CD4-positive, alpha-beta T cell treated with Interleukin-6 at 100 ng/mL for 8 hours (primary cell): ENCODE measurements at places on chromosomes 6 and 20.

GRCh38 chr20:32600681-32601237 is 15.6 kb upstream of the NOL4L start:
- DNase-seq: no peak

DNA sequence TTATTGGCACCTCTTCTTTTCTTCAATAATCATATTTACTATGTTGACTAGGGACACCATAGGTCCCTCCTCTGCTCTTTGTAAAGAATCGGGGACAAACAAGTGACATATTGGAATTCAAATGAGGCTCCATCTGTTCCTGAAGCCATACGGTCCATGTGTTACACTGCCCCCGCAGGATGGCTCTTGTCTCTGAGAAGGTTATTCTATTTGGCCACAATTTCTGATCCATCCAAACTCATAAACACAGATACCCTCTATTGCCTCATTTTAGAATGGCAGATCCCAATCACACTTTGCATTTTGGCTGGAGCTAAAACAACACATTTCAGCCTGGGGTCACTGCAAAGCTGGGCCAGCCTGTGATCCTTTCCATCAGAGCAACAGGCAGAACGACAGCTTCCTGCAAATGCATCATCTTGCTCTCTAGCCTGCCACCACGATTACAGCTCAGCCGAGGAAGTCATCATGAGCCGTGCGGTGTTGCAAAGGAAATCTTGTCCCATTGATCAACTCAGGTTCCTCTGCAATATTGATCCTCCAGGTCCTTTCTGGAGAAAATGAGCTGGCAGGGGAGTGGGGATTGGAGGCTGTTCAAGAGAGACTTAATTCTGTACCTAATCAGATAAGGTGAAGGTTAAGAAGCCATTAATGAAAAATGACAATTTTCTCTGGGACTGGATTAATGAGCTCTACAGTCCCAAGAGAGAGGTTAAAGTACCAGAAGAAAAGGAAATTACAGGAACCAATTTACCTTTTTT is 73.1 kb downstream of the AGPAT4 start:
- no peak for DNase-seq

DNA sequence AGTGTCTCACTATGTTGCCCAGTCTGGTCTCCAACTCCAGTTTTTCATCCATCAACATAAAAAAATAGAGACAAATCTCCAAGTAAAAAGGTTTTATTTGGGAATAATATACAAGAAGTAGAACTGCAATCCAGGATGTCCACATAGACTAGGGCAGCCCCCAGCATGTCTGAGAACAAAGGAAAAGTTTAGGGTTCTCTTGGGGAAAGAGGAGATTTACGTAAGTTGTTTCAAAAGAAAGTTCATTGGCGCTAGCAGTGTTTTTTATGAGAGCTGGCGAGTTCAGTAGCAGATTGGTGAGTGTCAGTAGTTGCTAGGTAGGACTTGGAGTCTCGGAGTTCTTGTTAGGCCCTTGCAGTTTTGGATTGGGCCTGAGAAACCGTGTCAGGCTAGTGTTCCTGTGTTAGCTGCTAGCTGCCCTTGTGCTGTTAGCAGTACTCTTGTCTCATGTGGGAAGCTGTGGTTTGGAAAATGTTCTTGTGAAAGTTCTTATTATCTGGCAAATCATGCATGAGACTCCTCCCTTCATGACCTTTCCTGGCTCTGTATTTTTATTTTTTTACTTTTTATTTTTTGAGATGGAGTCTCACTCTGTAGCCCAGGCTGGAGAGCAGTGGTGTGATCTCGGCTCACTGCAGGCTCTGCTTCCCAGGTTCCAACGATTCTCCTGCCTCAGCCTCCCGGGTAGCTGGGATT is 24.7 kb downstream of the TTLL9 start:
- no peak for DNase-seq

GRCh38 chr6:18439581-18439980 is 52.4 kb downstream of the RNF144B start:
- DNase-seq: no peak

- no peak for DNase-seq
These were observed 660.4 kb downstream of the CD109 start for GRCh38 chr6:74356391-74356790.

DNA sequence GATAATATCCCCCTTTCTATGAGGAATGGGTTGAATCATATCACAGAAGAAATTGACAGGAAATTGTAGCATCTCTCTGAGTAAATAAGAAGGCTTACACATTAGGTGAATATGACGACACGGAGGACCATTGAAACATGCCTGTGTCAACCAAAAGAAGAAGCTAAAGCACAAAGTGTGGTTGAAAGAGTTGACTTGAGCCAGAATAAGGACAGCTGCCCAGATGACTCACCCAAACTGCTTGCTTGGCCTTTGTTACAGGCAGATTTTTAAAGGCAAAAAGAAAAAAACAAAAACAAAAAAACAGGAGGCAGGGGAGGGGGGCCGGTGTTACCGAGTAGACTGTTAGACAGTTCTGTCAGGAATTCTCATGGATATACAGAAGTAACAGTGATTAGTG is 129.8 kb upstream of the EDN1 start:
- no peak for DNase-seq
